ENCODE measurements at places on chromosomes 2 and 18.

GRCh38 chr2:11652553-11652952 lies 17.4 kb downstream of the NTSR2 start:
- DNase-seq = no peak

DNA sequence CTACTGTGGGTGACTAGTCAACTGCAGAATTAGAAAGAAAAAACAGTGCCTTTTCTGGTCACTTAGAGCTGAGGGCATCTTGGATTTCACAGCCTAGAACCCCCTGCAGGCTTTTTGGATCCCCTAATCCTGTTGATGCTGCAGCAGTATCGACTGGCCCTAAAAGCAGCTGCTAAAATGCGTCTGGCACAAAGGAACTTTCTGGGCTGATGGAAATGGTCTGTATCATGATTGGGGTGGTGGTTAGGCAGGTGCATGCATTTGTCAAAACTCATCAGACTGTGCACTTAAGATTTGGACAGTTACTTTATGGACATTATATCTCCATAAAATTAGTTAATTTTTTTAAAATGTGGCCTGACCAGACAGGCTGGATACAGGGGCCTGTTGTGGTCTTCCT lies 149.8 kb downstream of the KLHL29 start:
- no peak for DNase-seq

- peak; percentile 75 for DNase-seq
These were observed 49.3 kb downstream of the SEMA4F start for GRCh38 chr2:74703373-74703772.

GRCh38 chr2:143505542-143505941 lies 376.3 kb downstream of the ARHGAP15 start:
- DNase-seq = peak; percentile 10

DNA sequence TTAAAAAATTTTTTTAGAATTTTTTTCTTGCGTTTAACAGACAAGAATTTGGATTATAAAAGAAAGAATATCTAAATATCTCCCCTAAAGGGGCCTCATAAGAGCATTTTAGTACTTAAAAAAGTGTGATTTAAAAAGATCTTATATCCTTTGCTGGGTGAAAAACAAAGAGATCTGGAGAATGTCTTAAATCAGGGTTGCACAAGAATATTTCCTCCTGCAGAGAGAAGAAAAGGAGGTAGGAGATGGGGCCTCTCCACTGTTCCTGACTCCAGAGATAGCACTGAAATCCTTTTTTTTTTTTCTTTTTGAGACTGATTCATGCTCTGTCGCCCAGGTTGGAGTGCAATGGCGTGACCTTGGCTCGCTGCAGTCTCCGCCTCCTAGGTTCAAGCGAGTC lies 68.5 kb upstream of the OSR1 start:
- DNase-seq = peak; percentile 5

GRCh38 chr2:202574541-202574940 lies 60.2 kb upstream of the FAM117B start:
- DNase-seq = peak; percentile 52

GRCh38 chr2:159551806-159552205 lies 64.5 kb downstream of the BAZ2B start:
- DNase-seq = peak; percentile 8

GRCh38 chr2:130376433-130377293 lies 20.8 kb downstream of the PTPN18 start:
- no peak for DNase-seq

- DNase-seq = no peak
These were observed 24.2 kb upstream of the COX7A2L start for GRCh38 chr2:42385225-42385624.

DNA sequence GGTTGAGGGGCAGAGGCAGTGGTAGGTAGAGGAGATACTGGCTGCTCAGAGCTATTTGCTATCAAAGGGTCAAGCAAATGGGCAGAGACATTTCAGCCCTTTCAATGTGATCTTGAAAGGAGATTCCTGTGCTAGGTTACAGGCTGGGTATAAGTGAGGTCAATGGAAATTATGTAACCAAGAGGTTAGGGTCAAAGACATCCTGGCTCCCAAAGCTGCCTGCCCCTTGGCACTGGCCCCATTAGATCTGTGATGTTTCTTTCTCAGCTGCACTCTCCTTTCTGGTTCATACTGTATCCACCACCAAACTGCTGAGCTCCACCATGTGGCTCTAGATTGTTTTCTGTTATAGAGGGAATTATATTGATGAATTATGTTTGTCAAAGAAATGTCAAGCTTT lies 200.4 kb downstream of the AGPS start:
- DNase-seq = no peak

- DNase-seq = no peak
These were observed 201.8 kb downstream of the EPHA4 start for GRCh38 chr2:221370076-221370856.

DNA sequence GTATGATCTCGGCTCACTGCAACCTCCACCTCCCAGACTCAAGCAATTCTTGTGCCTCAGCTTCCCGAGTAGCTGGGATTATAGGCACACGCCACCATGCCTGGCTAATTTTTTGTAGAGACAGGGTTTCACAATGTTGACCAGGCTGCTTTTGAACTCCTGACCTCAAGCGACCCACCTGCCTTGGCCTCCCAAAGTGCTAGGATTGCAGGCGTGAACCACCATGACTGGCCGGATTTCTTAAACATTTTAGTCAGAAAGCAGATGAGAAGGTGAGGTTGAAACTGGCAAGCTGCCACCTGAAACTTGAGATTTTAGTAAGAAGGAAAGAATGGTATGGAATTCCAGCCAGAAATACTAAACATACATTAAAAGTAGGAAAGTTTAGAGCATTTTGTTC lies 31.9 kb downstream of the KLHL23 start:
- DNase-seq = peak; percentile 27

DNA sequence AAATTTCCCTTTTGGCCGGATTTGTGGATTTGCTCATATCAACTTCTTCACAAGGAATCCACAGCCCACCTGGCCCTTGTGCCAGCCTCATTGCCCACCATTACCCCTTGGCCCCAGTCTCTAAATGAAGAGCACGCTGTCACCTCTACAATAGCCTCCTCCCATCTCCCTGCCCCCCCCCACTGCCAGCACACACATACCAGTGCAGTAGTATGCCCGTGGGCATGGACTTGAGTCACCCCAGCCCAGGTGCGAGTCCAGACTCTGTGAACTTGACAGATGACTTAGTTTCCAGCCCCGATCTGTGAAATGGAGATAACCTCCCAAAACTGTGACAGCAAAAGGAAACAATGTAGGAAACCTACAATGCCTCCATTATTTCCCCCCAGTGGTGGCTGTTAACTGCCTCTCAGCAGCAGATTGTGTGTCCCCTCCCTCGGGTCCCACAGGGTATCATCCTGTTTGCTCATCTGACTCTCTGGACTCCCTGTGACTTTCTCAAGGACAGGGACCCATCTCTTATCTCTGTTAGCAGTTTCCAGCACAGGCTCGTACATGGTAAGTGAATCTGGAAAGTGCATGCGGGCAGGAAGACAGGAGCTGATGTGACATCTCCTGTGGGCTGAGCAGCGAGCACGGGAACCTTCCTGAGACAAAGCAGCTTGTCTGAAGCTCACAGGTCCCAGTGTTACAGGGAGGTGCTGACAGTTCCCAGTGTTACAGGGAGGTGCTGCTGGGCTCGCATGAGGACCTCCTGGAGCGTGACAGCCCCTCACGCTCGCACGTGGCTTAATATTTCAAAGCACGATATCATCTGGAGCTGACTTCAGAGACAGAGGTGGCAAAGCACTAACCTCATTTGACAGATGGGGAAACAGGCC lies 4.2 kb upstream of the TMEM185B start:
- no peak for DNase-seq

GRCh38 chr2:105320651-105321215 lies 8.8 kb downstream of the TGFBRAP1 start:
- DNase-seq = no peak

GRCh38 chr2:96636551-96637171 lies 1.5 kb downstream of the KANSL3 start:
- peak; percentile 55 for DNase-seq

DNA sequence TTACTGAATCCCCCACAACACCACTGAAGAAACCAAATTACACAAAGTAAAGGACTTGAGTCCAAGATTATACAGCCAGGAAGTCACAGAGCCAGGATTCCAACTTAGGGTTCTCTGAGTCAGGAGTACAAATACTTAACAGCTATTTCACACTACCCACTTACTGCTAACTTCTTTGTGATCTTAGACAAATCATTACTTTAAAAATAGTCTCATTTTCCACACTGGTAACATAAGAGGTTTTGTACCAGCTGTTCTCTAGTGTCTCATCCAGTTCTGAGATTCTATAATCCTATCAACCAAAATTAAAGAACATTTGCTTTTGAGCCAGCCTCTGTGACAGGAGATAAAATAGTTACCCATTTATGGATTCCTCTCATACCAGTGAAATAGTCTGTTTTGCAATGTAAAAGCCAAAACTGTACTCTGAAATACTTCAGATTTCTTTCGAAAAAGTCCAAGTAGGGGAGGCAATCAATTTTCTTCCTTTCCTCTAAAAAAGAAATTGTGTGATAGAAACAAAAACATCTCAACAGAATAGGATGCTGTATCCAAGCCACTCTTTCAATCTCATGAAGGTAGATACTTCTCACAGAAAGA lies 157.6 kb downstream of the LRATD1 start:
- DNase-seq = no peak

GRCh38 chr2:216632952-216633615 lies at the start of gene IGFBP2:
Gene IGFBP2 (plus strand): TSS chr2:216633420. CDS start chr2:216633524, 104 bp downstream.
- DNase-seq = no peak

- DNase-seq = no peak
These were observed 20.3 kb downstream of the ADCYAP1 start for GRCh38 chr18:924987-925386.

DNA sequence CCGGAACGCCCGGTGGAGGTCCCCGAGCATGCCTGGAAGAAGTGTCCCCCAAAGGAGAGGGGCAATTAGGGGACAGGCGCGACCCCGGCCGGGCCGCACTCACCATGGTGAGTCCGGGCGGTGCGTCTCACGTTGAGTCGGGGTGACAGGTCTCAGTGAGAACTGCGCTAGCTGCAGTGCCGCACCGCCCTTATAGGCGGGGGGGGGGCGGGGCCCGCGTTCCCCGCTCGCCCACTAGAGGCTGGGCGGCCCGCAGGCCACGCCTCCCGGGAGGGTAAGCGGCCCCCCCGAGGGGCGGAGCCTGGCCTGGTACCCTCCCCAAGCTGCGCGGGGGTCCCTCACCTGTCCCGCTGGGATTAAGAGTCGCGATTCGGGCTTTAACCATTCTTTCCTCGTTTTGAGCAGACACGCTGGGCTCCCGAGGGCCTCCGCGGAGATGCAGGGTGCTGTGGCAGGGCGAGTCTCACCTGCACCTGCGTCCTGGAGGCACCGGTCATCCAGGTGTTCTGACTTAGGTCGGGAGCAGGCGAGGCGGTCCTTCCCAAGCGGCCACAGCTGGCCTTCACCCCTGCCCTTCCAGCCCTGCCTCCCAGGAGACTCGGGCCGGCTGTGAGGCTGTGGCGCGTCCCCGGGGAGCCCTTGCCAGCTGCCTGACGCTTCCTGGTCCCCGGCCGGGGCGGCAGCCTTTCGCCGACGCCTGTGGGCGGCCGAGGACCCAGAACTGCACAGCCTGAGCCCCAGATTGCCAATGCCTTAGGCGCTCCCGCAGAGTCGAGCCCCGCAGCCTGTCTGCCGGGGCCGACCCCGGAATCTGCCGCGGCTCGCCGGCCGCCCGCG lies at the start of gene TUBA4A:
Gene TUBA4A, minus strand, starts transcription at position 166 of the 837 bp plus-strand sequence. Its CDS starts 60 bp downstream, at position 106.
- peak; percentile 43 for DNase-seq

- DNase-seq = no peak
These were observed 43.7 kb downstream of the EHD3 start for GRCh38 chr2:31277621-31278020.

DNA sequence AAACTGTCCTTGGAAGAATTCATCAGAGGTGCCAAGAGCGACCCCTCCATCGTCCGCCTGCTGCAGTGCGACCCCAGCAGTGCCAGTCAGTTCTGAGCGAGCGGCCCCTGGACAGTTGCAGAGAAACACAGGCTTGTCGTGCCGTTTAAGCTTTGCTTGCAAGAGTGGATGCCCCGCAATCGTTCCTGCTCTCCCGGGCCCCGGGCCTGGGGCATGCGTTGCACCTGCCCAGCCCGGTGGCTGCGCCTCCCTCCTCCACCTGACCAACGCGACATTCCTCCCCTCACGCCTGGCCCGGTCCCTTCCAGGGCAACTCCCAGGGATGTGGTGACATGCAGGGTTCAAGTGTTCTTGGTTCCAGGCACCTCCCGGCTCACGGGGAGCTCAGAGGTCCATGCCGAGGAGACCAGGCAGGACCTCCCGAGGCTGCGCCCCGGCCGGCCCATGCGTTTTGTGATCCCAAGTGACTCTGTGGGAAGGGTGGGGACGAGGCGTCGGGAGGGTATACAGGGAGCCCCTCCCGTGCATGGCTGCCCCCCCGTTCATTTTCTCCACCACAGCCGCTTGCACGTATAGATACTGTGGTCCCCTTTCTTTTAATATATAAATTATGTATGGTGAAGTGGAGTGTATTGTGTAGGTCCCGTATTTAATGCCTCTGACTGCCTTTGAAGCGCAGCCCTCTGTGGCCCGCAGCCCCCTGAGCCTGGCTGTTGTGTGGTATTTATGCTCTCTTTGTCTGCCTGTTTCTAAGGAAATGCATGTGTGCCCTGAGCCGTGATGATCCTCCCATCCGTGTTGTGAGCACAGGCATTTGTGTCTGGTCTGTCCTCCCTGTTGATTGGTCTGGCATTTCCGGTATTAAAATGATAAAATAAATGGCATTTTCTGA lies 21.2 kb downstream of the ODC1 start:
- no peak for DNase-seq

DNA sequence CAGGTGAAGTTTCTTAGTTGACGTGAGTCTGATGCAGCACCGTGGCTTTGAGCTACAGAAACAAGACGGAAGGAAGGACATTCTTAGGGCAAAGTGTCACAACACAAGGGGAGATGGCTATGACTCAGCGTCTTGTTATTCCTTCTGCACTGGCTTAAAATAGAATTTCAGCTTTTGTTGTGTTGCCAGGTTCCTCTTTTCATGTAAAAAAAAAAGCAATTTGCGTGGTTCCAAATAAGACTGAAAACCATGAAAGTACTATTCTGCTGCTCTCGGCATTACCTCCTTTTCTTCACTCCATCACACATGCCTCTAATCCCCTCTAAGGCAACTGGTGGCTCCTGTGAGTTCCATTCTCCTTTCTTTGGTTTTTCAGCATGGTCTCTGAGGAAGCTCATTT lies 150.1 kb downstream of the ANTXR1 start:
- DNase-seq = peak; percentile 94

DNA sequence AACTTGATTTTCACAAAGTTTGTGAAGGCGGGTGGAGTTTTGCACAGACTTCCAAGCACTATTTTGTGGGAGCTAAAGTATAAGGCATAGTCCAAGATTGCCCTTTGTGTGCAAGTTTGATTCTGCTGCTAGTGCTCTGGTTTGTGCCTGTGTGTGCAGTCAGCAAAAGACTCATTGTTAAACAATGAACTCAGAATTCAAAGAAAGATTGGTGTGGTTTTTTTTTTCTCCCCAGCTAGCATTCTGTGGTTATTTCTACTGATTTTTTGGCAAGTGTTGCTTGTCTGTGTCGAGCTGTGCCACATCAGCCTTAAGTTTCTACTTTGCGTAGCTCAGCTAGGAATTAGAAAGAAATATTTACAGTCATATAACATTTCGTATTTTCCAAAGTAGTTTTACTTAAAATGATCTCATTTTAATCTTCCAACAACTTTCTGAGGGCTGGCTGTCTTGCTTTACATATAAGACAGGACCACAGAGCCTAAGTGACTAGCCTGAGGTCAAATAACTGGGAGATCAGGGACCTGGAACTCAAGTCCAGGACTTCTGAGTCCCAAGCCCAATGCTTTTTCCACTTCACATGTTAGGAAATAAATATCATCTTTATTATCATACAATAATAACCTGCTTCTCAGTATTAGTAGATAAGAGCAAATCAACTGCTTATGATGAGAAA lies 69.8 kb downstream of the BABAM2 start:
- DNase-seq = peak; percentile 95

- DNase-seq = no peak
These were observed 56.1 kb downstream of the CIB4 start for GRCh38 chr2:26585100-26585499.

Data from fibroblast of the aortic adventitia (primary cell).